ENCODE measurements at places on chromosomes 7 and 10.

- DNase-seq: no peak
These were observed 168.1 kb upstream of the PPP2R2D start for GRCh38 chr10:131732631-131733127.

GRCh38 chr10:58094985-58095718, 172.5 kb downstream of the IPMK start:
- no peak for DNase-seq

DNA sequence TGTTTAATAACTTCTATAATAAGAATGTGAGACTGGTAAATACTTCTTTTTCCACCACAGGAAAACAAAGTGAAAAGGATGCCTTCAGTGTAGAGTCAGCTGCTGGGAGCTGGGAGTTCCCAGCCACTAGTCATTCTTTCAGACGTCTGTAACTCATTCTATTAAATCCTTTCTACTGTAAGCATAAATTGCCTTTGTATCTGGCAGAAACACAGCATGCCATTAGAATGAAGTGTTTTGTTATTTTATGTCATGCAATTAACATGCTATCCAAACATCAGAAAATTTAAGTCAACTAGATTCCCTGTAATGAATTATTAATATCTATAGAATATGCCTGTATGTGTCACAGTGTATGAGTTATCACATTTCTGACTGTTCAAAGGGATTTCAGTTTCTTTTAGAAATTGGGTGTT, 14.3 kb downstream of the BPGM start:
- no peak for DNase-seq

- no peak for DNase-seq
These were observed 45.5 kb upstream of the CYTH3 start for GRCh38 chr7:6317797-6318438.

- DNase-seq: no peak
These were observed 1.4 kb downstream of the CHST3 start for GRCh38 chr10:71965623-71966022.

- no peak for DNase-seq
These were observed 16.3 kb upstream of the TSPAN15 start for GRCh38 chr10:69434926-69435325.

DNA sequence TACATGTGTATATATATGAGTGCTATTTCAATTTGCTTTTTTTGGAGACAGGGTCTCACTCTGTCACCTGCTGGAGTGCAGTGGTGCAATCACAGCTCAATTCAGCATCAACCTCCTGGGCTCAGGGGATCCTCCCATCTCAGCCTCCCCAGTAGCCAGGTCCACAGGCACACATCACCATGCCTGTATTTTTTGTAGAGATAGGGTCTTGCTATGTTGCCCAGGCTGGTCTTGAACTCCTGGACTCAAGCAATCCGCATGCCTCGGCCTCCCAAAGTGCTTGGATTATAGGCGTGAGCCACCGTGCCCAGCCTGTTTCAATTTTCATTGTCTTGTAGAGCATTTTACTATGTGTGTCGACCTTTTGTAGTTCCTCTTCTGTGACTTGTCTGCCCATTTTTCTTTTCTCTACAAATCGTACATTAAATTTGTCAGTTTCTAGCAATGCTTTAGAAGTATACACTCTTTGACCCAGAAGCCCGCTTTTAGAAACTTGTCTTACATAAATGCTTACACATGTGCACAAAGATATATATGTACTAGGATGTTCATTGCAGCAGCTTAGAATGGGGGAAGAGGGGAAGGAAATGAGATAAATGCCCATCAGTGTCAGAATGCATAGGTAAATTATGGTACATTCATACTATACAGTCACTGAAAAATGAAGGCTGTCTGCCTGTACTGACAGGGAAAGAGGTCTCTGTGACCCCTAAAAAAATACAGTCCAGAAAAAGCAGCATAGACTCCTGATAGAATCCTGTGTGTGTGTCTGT, 12.2 kb upstream of the RFC2 start:
- no peak for DNase-seq

DNA sequence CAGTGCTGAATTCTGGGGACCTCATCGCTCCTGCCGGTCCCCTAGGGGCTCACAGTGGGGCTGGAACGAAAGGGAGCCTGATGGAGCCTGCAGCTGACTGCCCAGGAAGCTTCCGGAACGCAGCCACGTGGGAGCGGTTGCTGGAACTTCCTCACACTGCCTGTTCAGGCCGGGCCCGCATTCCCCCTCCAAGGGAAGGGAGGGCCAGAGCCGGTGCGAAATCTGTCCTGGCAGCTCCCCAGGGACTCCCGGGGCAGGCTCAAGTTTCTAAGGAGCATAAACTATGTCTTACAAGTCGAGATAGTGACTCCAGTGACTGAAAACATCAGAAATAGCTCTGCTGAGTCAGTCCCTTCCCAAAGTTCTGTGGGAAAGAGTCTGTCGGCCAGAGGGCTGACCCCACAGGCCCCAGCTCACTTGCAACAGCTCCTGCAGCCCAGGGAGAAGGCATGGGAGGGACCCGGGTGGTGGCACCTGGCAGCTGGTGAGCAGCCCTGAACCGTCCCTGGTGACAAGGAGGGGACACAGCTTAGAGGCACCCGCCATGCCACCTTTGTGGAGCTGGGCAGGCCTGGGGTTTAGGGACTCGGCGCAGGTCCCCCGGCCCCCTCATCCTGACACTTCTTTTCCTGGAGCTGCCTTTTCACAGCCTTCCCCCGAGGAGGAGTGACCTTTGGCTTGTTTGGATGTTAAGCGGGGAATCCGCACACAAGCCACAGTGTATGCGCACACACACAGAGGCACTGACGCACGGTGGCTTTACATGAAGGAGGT, 47.6 kb downstream of the PDGFA start:
- no peak for DNase-seq

DNA sequence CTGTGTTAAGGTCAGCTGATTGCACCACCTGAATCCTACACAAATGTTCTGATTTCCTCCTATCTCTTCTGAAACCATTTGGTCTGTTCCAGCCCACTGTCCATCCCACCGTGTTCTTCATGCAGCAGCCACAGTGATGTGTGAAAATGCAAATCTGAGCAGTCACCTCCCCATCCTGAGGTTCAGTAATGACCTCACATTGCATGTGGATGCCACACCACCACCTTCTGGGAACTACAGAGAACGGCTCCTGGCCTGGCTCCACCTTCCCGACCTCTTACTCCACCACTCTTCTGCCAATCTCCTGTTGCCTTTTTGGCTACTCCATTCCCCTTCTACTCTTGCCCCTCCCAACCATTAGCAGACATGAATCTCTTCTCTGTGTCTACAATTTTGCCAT, 244.4 kb downstream of the TNS3 start:
- DNase-seq: no peak

GRCh38 chr7:38273286-38273995, at the start of gene TARP:
TARP (minus strand) TSS chr7:38273636.
- DNase-seq: no peak

DNA sequence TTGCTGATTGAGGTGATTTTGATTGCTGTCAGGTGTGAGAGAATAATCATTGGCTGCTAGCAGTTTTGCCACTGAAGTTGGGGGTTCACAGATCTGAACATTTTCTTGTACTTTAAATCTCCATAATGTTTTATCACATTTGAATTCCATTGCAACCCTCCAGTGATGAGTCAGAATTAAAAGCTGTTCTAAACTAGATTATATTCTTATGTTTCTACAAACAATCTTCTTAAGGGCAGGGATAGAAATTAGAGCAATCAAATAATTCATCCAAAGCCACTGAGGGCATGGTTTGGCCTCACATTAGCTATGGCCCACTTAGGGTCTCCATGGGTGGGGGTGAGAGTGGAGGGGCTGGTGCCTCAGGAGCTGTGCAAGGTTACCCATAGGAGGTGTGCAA, 53.0 kb upstream of the RPA3 start:
- no peak for DNase-seq

GRCh38 chr10:63388421-63389031, 77.3 kb downstream of the JMJD1C start:
- DNase-seq: no peak

DNA sequence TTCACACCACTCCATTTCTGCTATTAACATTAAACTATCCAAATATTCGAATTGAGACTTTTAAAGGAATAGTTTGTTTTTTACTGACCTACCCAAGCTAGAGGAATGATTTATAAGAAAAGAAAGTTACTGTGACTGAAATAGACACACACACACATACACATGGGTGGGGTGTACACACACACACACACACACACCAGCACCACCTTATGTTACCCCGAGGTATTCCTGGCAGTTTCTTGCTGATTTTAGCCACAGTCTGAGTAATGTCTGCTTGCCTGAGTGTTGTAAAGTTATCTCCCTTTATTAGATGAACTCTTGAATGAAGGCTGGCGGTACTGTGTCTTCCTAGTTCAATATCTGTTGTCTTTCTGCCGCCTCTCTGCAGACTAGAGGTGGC, 91.3 kb upstream of the PRKG1 start:
- DNase-seq: no peak

GRCh38 chr7:44540592-44541027, 520 bp downstream of the NPC1L1 start:
- no peak for DNase-seq

DNA sequence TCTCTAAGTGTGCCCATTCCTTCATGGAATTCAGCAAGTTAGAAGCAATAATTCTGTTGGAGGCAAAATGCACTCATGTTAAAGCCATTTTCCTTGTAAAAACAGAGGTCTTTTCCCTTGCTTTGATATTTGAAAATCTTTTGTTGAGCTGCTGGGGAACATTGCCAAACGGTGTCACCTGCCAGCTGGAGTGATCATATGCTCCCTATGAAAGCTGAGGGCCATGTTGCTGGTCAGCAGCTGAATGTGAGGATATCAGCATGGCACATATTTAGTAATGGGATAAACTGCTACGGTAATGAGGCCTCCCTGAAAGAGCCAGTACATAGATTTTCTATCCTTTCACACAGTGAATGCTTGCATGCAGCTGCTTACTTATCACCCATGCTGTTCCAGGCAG, 224.3 kb downstream of the THSD7A start:
- no peak for DNase-seq

GRCh38 chr10:105855791-105856190, 1214.7 kb downstream of the SORCS3 start:
- no peak for DNase-seq

DNA sequence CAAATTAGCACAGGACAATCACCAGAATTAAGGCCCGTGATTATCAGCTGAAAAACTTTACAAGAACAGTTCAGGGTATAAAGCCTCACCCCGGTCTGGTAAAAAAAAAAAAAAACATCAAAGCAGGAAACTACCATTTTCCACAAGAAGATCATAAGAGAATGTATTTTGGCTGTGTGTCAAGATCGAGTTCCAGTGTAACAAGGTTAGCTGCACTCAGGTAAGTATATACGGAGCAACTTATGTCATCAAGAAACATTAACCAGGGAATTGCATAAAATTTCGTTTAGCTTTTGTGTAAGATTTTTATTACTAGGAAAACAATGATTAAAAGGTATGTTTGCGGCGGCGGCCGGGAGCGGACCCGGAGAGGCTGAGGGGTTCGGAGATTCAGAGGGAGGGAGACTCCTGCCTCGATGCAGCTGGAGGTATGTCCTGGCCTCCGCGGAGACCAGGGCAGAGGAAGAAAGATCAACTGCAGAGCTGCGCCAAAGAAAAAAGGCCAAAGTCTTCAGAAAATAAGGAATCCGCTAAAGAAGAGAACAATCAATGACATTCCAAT, 533.8 kb upstream of the CNTNAP2 start:
- DNase-seq: no peak

- DNase-seq: no peak
These were observed 35.8 kb downstream of the ZFAND2A start for GRCh38 chr7:1124164-1124563.

GRCh38 chr10:104485632-104486031, 132.0 kb downstream of the CFAP58 start:
- DNase-seq: no peak

DNA sequence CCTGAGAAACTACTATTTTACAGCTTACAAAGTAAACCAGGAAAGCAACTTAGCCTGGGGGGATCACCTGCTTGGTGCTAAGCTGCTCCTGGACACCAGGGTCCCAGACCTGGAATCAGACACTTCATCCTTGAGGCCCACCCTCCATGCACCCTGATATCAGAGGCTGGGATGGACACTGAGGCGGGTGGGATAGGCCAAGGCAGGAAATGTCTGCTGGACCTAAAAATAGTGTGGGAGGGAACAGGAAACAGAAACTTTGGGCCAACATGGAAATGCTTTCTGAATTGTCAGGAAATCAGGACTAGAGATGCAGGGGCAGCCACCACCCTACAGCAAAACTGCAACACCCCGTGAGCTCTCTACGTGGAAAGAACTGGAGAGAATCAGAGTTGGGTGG, 101.5 kb upstream of the PODXL start:
- DNase-seq: no peak

- DNase-seq: no peak
These were observed 2.0 kb downstream of the BMPR1A start for GRCh38 chr10:86758189-86759072.

GRCh38 chr7:13538669-13539068, 450.8 kb downstream of the ETV1 start:
- DNase-seq: no peak

- no peak for DNase-seq
These were observed 16.4 kb downstream of the GRB10 start for GRCh38 chr7:50766106-50766848.

GRCh38 chr10:90437452-90437851, 420.4 kb downstream of the HTR7 start:
- no peak for DNase-seq

DNA sequence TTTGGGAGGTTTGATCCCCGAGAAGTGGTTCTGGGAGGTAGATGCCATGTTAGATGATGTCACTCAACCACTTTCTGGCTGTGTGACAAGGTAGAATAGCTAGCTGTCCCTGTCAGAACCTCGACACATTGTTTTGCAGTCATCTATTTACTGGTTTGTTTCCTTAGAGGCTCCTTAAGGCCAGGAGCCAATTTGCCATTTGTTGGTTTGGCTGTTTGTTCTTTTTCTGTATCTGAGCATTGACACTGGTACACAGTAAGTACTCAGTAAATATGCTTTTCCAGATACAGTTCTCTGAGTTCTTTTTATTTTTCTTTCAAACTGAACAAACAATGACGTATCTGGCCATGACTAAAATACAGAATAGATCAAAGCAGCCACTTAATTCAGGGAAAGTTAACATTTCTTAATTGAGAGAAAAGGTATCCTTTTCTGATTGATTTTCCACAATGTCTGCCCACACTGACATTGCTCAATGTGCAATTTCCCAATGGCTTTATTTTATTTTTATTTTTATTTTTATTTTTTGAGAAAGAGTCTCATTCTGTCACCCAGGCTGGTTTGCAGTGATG, 121.6 kb downstream of the SPAG6 start:
- no peak for DNase-seq

DNA sequence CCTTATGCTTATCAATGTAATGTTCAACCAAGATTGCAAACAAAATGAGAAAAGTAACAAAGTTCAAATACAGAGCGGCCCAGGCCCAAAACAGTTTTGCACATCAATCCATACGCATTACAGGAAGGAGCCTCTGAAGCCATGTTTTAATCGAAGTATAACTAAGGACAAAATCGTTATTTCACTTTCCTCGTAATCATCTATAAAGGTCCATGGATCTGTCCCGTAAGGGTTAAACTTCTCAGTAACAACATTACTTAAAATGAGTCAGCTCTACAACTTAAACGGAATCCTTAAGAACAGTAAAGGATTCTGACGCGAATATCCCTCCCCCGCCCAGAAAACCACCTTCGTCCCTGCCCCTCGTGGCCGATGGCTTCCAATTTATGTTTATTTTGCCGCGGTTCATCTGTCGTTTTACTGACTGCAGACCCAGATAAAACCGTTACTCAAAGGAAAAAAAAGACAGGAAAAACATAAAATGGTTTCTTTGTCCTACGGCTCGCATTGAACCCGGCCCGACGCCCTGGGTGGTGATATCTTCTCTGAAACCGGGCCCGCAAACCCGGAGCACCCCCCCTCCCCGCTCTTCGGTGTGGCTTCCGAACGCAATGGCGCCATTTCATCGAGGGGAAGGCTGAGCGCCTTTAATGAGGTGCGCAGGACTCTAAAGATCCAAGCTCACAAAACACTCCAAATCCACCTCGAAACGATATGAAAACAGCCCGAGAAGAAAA, 1.1 kb downstream of the HNRNPA2B1 start:
- DNase-seq: peak; percentile 43

All from stimulated activated CD8-positive, alpha-beta memory T cell treated with anti-CD3 and anti-CD28 coated beads, Interleukin-4, amount 100 ng/mL, for 1 hour (primary cell).